WTC11 (cell line): ENCODE measurements at places on chromosomes 7 and 10.

DNA sequence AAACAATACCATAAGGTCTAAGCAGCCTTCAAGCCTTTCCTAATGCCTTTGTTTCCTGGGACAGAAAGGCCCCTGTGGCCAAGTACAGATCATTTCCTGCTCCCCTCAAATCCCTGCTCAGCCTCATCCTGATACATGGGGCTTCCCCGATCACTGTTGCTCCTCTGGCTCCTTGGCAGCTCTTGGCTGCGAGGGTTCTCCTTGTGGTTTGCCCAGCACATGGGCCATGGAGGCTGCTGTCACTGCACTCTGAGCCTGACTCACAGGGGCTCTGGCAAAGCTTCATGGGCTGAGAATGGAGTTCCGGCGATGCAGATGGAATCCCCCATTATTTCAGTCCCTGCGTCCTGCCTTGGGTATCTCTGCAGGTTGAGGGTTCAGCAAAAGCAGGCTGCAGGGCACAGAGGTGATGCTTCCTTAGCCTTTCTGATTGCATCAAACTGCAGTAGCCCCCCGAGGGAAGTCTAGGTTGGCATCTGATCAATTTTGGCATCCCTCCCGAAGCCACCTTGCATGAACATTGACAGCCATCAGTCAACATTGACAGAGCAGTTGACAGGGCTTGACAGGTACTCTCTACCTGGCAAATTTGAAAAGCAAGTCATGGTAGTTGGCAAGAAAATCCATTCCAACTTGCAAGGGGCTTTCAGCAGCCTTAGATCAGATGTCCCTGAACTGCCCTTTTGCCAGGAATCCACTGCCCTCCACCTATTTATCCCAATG is 168.6 kb downstream of the GFRA1 start:
- DNase-seq: no peak

GRCh38 chr7:112869111-112869774 is 79.0 kb upstream of the TMEM168 start:
- DNase-seq: peak; percentile 76

DNA sequence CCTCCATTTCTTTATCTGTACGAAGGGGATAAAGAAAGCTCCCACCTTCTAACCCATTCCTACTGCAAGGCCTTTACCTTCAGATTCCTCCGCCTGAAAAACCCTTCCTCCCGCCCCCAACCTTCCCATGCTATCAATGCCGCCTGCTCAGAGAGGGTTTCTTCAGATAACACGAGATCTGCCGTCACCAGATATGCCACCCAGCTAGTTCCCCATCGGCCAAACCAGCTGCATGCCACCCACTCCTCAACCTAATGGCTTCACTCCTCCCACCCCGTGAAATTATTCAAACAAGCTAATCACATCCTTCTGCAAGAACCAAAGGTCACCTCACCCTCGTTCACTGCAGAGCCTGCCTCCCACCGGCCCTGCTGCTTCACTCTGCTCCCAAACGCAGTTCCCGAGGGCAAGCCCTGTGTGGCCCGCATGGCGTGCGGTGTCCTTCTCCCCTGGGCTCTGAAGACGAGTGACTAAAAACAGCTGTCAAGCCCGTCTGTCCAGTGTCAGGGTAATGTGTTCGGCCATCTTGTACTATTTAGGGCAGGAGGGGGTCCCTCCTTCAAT is 46.8 kb upstream of the TMEM213 start:
- DNase-seq: no peak

DNA sequence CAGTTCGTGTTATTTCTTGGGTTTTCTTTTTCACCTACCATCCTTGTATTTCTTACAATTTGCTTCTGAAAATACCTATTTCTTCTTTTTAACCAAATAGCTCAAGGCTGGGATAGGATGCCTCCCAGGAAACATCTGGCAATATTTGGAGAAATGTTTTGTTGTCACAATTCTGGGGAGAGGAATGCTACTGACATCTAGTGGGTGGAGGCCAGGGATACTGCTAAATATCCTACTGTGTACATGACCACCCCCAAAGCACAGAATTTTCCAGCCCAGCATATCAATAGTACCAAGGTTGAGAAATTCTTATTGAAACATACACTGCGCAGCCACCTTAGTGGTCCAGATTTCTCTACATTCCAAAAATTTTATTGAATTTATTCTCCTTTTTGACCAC is 55.5 kb downstream of the CNTNAP2 start:
- no peak for DNase-seq

DNA sequence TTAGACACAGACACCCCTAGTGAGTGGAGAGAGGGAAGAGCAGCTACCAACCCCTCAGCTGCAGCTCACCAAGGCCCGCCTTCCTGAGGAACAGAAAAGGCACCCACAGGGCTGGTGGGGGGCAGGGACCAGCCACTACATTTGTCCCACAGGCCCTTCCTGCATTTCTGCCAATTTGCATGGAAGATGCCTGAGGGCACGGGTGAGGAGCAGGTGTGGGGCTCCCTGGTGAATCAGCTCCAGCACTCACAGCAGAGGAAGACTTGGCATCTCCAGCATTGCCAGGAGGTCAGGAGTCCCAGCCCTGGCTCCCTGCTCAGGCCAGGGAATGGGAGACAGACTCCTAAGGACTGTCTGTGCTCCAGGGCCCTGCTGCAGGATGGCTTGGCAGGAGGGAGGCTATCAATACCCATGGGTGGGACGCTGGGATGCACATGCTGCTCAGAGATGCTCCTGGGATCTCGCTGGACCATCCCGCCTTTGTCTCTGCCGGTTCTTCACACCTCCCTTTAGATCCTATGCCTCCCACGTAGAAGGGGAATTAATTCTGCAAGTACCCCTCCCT is 109.7 kb downstream of the SLIT1 start:
- no peak for DNase-seq

DNA sequence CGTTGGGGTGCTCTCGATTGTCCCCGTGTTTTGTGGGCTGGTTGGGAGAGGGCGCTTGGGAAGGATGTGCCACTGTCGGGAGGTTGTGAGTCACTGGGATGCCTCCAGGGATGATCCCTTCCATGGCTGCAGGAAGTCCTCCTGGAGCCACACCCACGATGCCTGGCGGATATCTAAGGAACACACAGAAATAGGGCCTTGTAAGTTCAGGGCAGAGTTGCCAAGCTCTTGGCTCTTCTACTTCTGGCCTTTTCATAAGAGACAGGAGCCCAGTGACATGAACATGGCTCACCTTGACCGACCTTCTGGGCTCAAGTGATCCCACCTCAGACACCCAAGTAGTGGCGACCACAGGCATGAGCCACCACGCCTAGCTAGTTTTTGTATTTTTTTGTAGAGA is 47.6 kb downstream of the ZRANB1 start:
- DNase-seq: no peak

DNA sequence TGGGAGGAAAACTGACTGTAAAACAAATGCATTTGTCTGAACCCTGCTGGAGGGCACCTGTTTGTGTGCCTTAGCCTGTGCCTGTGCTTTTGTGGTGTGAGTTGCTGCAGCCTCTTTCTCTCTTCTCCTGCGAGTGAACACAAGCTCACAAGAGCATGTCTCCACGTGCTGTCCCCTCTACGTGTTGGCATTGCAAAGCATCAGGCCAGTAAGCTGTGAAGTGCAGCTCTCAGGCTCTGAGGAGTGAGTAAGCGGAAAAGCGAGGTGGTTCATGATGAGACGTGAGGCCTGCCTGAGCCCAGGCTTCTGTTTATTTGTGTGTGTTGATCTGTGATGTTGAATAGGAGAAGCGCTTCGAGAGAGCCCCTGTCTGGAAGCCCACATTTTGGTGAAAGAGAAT is 85.6 kb upstream of the PDCD4 start:
- no peak for DNase-seq

GRCh38 chr10:18753312-18753895 is 94.2 kb downstream of the ARL5B start:
- no peak for DNase-seq

GRCh38 chr10:129035052-129035827 is 431.8 kb upstream of the MGMT start:
- no peak for DNase-seq

DNA sequence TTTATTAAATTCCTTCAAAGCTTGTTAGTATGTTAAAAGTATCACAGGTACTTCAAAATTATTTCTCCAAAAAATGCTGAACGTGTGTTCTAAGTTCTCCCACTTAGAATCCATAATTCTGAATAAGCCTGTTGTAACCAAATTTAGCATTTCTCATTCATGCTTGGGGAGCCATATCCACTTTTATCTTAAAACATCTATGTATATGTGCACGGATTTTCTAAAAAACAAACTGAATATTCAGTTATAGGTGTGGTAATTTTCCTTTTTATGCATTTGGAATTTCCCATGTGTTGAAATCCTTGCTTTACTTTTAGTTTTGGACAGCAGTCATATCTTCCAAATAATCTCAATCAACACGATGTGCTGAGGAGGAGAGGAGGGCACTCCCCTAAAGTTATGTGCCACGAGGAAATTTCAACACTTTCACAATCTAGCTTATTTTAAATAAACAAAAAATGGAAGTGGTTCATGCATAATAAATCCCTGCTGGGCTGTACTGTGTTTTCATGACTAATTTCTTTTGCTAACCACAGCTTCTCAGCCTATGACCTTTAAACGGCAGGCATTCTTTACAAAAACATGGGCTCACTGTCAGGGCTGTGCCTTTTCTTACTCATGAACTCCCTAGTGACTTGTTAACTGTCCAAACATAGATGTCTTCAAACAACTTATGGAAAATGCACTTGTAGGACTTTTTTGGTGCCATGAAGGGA is 380.3 kb upstream of the SEMA3C start:
- DNase-seq: no peak

DNA sequence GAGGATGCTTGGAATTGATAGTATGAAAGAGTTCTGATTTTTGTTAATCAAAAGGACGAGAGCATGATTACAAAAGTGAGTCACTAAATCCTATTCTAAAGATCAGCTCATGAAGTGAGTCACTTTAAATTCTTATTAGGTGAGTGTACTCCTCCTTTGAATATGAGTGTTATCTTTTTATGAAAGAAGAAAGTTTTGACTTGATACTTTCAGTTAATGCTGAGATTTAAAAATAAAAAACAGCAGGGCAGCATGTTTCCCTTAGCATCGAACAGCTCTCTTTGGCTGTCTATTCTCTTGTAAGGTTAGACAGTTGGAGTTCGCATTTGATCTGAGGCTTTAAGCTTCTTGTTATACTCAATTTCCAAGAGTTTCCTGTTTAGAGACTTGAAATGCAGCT is 222.0 kb downstream of the TWIST1 start:
- no peak for DNase-seq

DNA sequence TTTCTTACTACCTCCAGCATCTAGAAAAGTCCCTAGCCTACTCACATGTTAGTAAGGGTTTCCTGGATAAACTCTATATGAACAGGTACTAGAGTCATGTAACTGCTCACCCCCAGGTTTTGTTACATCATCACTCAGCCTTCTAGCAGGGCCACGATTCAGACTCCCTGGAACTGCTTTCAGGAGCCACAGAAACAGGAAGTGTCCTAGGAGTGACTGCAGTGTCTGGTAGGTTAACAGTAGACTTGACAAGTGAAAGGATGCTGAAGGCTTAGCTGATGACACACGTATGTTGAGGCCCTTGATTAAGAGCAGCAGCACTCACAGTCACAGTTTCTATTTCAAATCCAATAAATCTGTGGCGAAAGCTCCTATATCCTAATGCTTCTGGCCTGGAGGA is 101.2 kb downstream of the DNMBP start:
- DNase-seq: no peak

DNA sequence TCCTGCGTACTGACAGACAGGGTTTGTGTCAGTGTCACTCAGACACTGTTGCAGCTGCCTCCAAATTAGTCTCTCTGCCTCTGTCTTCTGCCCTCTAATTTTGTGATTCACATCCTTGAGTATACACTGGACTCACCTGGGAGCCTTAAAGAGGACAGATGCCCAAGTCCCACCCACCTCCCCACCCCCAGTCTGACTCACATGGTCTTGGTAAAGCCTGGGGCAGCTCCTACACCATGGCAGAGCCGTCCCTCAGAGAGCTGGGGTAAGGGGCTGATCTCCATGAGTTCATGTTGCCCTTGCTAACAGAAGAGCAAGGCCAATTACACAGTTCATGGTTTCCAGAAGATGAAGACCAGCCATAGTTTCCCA is 197.6 kb upstream of the STK17A start:
- no peak for DNase-seq

- no peak for DNase-seq
Observed at GRCh38 chr7:140055833-140056232, 6.9 kb downstream of the PARP12 start.

DNA sequence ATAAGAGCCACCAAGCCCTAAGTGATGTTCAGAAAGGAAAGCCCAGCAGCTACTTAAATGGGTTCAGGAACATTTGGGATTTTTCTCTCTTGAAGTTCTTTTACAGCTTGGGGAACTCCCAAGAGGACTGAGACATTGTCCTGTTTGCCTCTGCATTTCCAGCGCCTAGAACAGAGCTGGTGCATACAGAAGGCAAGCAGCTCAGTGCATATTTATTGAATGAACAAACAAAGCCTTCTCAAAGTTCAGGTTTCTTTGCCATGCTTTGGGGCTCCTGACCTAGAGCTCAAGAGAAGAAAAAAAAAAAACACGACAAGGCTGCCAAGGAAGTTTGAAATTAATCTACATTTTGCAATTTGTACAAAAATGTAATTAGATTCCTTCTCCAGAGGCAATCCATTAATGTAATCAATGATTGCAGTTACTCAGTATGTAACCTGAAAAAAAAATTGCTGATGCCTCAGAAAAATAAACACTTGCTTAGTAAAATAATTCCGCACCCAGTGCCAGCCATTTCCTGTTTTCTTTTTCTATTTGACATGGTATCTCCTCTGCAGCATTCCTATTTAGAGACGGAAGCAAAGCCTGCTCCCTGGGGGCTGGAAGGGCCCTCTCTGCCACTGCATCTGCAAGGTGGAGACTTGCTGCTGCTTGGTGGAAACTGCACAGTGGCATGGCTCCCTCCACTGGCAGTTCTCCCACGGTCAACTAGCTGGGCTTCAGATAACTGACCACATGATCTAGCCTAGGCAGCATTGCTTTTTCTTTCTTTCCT is 157.3 kb downstream of the TMEM178B start:
- peak; percentile 58 for DNase-seq

DNA sequence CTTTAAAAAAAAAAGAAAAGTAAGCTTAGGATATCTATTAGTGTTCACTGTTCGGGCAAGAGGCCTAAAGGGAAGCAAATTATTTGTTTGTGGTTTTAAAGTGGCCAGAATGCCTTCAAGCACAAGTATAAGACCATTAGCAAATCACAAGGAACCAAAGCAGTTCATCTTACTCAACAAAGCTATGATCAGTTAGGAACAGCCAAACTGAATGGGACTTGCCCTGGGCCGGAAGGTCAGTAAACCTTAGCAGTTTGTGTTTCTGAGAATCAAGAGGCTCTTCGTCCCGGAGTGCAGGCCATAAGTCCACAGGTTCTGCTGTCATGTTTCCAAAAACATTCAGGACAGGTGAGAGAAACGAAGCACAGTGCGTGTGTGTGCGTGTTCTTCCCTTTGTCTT is 4.5 kb downstream of the FBXW4 start:
- DNase-seq: no peak
